Substantia nigra (tissue), 51 donors: ENCODE measurements at places on chromosomes 16 and 17.

- no peak for DNase-seq
These were observed 10.5 kb downstream of the POLDIP2 start for GRCh38 chr17:28346746-28347246.

- DNase-seq = no peak
These were observed 64.3 kb downstream of the TUBD1 start for GRCh38 chr17:59828478-59828760.

- peak; percentile 64 for DNase-seq
These were observed 43.7 kb upstream of the TNRC6A start for GRCh38 chr16:24685539-24686432.

GRCh38 chr17:62043602-62044001, 21.5 kb downstream of the MED13 start:
- DNase-seq = no peak

DNA sequence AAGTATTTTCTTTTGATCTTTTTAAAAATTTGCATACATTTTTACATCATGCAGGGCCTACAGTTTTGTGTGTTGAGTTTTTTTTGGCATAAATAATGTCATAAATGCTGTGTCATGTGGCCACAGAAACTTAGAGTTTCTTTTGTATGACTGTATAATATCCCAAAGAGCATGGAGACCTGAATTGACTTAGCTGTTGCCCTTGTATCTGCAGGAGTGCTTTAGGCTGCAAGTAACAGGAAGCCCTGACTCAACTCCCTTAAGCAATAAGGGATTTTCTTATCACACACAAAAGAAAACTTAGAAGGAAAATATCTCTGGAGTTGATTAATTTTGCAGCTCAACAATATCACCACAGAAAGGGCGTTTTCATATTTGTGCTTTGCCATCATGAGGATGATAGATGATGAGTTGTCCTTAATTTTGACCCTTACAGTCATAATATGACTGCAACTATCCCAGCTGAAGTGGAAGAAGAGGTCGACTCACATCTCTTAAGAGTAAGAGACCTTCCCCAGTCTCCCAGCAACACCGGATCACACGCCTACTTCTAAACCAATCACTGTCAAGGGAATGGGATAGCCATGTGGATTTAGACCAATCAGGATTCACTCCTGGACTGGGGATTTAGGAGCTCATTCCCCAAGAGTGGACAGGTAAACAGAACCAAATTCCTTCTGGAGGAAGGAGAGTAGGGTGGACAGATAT, 138.9 kb downstream of the GSG1L start:
- DNase-seq = no peak

- DNase-seq = no peak
These were observed 12.5 kb downstream of the FAHD1 start for GRCh38 chr16:1839554-1839953.

DNA sequence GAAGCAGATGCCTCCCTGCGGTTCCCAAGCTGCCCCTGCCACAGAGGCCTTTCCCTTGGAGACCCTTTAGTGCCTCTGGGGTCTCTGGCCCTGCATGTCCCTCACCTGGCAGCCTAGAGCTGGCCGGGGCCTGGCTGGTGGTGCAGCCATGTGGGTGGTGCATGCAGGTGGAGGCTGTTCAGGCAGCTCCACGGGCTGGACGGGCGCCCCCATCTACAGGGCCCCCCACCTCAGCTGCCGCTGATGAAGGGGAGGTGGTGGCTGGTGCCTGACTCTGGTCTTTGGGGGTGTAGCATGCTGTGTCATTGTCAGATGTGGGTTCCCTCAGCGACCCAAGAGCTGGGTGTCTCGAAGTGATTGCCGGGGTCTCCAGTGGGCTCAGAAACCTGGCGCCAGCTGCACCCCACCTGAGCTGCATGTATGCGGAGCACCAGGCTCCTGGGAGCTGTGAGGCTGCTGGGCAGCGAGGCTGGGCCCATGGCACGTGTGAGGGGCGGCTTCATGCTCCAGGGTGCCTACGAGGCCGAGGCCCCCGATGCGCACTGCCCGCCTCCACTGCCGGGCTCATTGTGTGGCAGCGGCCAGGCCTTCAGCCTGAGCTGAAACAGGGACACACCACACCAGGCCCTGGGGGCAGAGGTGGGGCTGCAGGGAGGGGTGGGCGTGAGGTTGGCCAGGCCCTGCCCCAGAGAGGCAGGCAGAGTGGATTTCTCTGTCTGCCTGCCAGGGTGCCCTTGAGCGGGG, 57.0 kb downstream of the BAIAP2 start:
- DNase-seq = no peak

DNA sequence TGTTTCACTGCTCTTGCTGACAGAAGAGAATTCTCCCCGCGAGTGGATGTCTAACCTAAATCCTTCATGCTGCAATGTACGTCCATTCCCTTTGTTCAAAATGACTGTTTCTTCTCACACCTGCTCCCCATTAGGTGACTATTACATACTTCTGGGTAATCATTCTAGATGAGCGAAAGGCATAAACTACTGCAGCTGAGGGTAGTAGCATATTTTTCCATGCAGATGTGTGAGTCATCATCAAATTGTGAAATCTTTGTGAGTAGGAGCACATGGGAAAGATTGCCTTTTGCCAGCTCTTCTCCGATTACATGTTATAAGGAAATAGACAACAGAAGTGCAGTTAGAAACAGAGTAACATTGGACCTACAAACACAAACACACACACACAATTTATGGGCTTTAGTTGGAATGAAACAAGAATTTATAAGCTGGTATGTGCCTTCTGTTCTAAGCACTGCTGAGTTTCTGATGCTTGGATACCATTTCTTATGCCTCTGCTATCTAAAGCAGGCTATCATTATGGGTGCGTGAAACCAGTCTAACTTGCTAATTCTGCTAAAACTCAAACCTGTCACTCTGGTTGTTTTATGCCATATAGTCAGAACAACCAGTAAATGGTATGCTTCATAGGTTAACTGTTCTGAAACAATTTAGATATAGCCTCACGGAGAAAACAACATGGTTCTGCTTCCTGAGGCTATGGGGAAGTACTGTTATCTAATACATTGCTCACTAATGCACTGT, 346.9 kb upstream of the PSMD7 start:
- no peak for DNase-seq

DNA sequence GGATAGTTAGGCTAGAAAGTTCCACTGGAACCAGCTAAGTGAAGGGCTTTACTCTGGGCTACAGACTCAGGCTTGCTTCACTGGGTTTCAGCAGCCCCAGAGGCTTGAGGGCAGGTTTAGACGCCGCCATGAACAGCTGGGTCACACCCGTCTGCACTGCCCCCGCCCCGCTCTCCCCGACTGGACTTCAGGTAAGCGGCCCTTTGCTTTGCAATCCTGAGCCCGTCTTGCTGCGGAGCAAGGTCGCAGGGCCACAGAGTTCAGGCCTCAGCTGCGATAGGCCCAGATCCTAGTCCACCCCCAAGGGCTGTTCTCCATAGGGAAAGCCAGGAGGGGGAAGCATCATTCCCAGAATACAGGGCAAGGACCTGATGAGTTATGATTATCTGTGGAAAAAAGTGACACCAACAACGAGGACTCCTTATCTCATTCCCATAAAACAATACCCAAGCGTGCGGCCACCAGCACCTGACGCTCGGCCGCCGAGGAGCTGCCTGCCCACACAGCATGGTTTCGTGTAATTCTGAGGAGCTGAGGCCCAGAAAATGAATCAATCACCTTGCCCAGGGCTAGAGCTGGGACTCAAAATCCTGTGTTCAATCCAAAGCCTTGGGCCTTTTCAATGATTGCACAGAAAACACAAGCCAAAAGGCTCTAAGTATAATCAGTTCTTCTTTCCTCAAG, 20.4 kb downstream of the MEAK7 start:
- no peak for DNase-seq

DNA sequence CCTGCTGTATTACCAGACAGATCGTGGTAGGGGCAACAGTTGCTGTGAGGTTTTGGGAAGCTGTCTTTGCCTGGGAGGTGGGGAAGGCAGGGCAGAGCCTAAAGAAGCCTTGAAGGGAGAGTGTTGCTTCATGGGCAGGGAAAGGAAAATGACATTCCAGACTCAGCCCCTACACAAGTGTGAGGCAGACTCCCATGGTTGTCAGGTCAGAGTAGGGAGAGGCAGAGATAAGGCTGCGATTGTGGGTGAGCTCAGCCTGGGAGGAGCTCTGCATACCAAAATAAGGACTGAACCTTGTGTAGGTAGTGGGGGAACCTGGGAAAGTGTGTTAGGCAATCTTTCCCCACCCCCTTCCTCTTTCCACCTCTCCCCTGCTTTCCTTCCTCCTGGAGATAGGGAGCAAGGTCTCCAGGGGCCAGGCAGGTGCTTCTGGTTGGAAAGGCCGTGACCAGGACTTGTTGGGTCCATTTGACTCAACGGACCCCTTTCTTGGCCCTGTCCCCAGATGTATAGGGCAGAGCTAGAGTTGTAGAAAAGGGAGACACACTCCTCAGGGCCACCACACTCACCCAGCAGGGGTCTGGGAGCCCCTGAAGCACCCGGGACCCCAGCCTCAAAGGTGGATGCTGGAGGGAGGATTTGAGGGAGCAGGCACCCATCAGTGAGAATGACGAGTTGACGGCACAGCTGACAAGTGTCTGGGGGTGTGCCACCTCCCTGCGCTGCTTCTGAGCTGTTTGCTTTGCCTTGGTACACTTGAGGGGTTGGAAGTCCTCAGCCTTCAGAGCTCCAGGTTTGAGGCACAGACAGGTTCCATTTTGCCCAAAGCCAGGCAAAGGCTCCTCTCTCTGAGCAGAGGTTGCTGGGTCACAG, 18.5 kb upstream of the TOB1 start:
- DNase-seq = no peak

GRCh38 chr17:21210411-21211076, 3.4 kb downstream of the TMEM11 start:
- no peak for DNase-seq

GRCh38 chr17:3904501-3904900, 11.6 kb upstream of the CAMKK1 start:
- no peak for DNase-seq

- no peak for DNase-seq
These were observed 9.3 kb downstream of the ALDH3A1 start for GRCh38 chr17:19738757-19739156.

DNA sequence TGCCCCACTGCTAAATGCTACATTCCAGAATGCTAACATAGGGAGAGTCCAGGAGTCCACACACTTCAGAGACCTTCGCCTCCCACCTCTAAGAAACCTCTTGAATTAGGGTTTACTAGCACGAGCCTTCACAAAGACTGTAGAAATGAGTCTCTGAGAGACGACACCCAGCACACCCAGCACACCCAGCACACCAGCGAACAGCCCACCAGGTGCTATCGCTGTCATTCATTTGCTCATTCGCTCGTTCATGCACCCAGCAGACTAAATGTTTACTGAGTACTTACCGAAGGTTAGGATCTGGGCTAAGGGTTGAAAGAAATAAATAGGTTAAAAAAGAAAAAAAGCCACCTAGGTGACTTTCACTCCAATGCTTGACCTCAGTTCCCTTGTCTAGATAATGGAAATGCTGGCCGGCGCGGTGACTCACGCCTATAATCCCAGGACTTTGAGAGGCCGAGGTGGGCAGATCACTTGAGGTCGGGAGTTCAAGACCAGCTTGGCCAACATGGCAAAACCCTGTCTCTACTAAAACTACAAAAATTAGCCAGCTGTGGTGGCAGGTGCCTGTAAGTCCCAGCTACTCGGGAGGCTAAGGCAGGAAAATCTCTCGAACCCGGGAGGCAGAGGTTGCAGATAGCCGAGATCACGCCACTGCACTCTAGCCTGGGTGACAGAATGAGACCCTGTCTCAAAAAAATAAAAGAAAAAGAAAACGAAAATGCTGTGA, 100.8 kb downstream of the ADCY9 start:
- DNase-seq = no peak

GRCh38 chr17:44216694-44217093, 2.8 kb downstream of the UBTF start:
- no peak for DNase-seq

- no peak for DNase-seq
These were observed 11.8 kb downstream of the GNAO1 start for GRCh38 chr16:56203052-56203451.

- no peak for DNase-seq
These were observed 13.5 kb upstream of the BHLHA9 start for GRCh38 chr17:1256699-1257098.

GRCh38 chr17:16190703-16191360, 24.5 kb downstream of the NCOR1 start:
- no peak for DNase-seq

DNA sequence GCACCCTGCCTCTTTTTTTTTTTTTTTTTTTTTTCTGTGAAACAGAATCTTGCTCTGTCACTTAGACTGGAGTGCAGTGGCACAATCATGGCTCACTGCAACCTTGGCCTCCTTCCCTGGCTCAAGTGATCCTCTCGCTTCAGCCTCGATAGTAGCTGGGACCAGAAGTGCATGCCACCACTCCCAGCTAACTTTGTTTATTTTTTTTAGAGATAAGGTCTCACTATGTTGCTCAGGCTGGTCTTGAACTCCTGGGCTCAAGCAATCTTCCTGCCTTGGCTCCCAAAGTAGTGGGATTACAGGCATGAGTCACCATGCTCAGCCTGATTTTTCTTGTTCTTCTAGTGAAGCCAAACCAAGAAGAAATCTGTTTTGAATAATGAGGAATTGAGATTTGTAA, 25.0 kb downstream of the CDK12 start:
- no peak for DNase-seq

- no peak for DNase-seq
These were observed 1025.2 kb downstream of the CDH11 start for GRCh38 chr16:64096689-64097088.

DNA sequence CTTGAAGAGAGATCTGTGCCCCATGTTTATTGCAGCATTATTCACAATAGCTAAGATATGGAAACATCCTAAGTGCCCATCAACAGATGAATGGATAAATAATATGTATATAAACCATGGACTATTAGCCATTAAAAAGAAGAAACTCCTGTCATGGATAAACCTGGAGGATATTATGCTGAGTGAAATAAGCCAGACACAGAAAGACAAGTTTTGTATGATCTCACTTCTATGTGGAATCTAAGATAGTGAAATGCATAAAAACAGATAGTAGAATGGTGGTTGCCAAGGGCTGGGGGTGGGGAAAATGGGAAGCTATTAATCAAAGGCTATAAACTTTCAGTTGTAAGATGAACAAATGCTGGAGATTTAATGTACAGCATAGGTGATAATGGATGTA, 19.9 kb upstream of the HEATR6 start:
- no peak for DNase-seq

DNA sequence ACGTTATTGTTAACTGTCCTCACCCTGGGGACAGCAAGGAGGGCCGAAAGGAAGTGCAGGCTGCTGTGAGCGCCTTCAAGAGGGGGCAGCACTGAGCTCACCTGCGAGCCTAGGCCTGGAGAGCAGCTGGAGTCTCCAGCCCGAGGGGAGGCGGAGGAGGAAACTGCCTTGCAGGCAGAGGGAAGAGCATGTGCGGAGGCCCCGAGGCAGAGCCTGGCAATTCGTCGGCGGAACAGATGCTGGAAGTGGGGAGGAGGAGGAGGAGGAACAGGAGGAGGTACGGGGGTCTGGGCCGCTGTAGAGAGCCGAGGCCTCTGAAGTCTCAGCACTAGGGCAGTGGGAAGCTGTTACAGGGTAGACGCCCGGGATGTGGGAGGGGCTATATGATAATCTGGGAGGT, 49.6 kb upstream of the PLCG2 start:
- DNase-seq = no peak

- DNase-seq = no peak
These were observed 17.2 kb upstream of the RBFOX3 start for GRCh38 chr17:79627766-79628690.

GRCh38 chr17:17757391-17757791, 76.1 kb downstream of the RAI1 start:
- DNase-seq = no peak
